Activated naive CD4-positive, alpha-beta T cell treated with anti-CD3 and anti-CD28 coated beads, Interleukin-2, amount 10 ng/mL, durations not matched to agents 5 hours and 36 hours (primary cell): ENCODE measurements at places on chromosomes 1 and 21. TPM values are rescaled to one million over a fixed set of nuclear protein-coding genes. Genes with fewer than 3 reads are reported as not detected.

PLA2G2C gene
- 0.58 TPM for total RNA-seq

MAST2 gene
- total RNA-seq = 19.6 TPM

FAM89A gene
- total RNA-seq = 5.1 TPM

CAPN2 gene
- 147 TPM for total RNA-seq

PLPPR5 gene
- not detected for total RNA-seq

CSF3R gene
- 0.36 TPM for total RNA-seq

DMBX1 gene
- total RNA-seq = not detected

RHEX gene
- not detected for total RNA-seq

TSPAN2 gene
- 0.13 TPM for total RNA-seq

CDC42BPA gene
- 0.55 TPM for total RNA-seq

SPRR4 gene
- not detected for total RNA-seq

KRTAP13-4 gene
- not detected for total RNA-seq

MANEAL gene
- 0.99 TPM for total RNA-seq

MSH4 gene
- 0.22 TPM for total RNA-seq

GPR37L1 gene
- total RNA-seq = not detected

TRIM62 gene
- total RNA-seq = 13.3 TPM

KRTAP12-2 gene
- total RNA-seq = not detected

OR2M3 gene
- not detected for total RNA-seq

PYCR2 gene
- 115 TPM for total RNA-seq

ARHGEF16 gene
- total RNA-seq = not detected

GBP7 gene
- 0.39 TPM for total RNA-seq

LIPI gene
- not detected for total RNA-seq
